T-helper 1 cell treated with Interleukin-12 subunit alpha and Interleukin-12 subunit beta and Interleukin-4 antibody, amounts not matched to agents 30 ng/mL and 1 ng/mL, for 36 hours (primary cell): ENCODE measurements at places on chromosomes 12 and 14. TPM values are rescaled to one million over a fixed set of nuclear protein-coding genes. Genes with fewer than 3 reads are reported as not detected.

The GPR162 gene
- 0.17 and 0.29 TPM in 2 replicates for total RNA-seq

The IL31 gene
- 0.24 TPM in 1 of 2 replicates, not detected in the other for total RNA-seq

The RTL1 gene
- not detected in 2 replicates for total RNA-seq

The SMIM41 gene
- 0.25 TPM in 1 of 2 replicates, not detected in the other for total RNA-seq

The CMA1 gene
- total RNA-seq = not detected in 2 replicates

The GLRX5 gene
- 34.1 and 36.9 TPM in 2 replicates for total RNA-seq

The PAX9 gene
- 0.05 TPM in 1 of 2 replicates, not detected in the other for total RNA-seq

The CIDEB gene
- 23.7 and 27.8 TPM in 2 replicates for total RNA-seq

The GAS2L3 gene
- 4.2 TPM in 2 replicates for total RNA-seq

The PDZRN4 gene
- total RNA-seq = not detected in 2 replicates

The TAS2R50 gene
- 1.8 TPM in 2 replicates for total RNA-seq

The KRT83 gene
- not detected in 2 replicates for total RNA-seq

The FAM181A gene
- not detected in 2 replicates for total RNA-seq

The TMEM260 gene
- total RNA-seq = 17.6 and 19.1 TPM in 2 replicates

The TAS2R42 gene
- total RNA-seq = not detected in 2 replicates

The CLEC9A gene
- not detected in 2 replicates for total RNA-seq

The KRT2 gene
- 0.20 and 0.27 TPM in 2 replicates for total RNA-seq

The TMEM117 gene
- total RNA-seq = 0.51 and 1.1 TPM in 2 replicates

The ARMH4 gene
- 0.05 TPM in 1 of 2 replicates, not detected in the other for total RNA-seq

The PYGL gene
- not detected in 2 replicates for total RNA-seq

The PRKCH gene
- 209 and 217 TPM in 2 replicates for total RNA-seq

The RASAL1 gene
- total RNA-seq = 0.10 TPM in 1 of 2 replicates, not detected in the other

The KLRB1 gene
- total RNA-seq = 1.2 and 1.4 TPM in 2 replicates

The ERP27 gene
- 10.5 and 11.9 TPM in 2 replicates for total RNA-seq

The ACYP1 gene
- total RNA-seq = 34.4 and 35.0 TPM in 2 replicates

The TSPAN9 gene
- total RNA-seq = 0.05 TPM in 1 of 2 replicates, not detected in the other

The NAV3 gene
- total RNA-seq = not detected in 2 replicates

The LRTM2 gene
- total RNA-seq = 0.41 TPM in 1 of 2 replicates, not detected in the other
